ENCODE measurements at places on chromosomes 13 and 19.

GRCh38 chr13:40595693-40596092 is 70.7 kb downstream of the FOXO1 start:
- no peak for DNase-seq

DNA sequence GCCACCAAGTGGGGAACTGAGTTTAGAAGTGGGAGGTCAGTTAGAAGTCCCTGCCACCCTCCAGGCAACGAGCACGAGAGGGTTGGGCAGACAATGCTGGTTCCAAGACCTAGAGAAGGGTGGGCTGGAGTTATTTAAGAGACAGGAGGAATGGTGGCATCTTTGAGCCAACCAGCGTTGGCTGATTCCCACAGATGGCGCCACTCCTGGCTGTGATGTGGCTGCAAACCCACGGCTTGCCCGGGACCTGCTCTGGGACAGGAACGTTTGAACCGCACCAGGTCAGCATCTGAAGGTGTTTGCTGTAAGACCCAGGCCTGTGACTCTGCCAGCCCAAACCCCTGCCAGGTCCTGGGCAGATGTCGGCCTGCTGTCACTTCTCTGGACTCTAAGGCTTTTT is 42.8 kb downstream of the BICRA start:
- no peak for DNase-seq

- no peak for DNase-seq
These were observed 111.8 kb upstream of the PABPC3 start for GRCh38 chr13:24984134-24984533.

GRCh38 chr13:95457294-95457693 is 95.2 kb upstream of the CLDN10 start:
- DNase-seq = no peak

- DNase-seq = no peak
These were observed 873.8 kb downstream of the SLITRK6 start for GRCh38 chr13:84925443-84925842.
